ENCODE measurements at places on chromosomes 6 and 20.

GRCh38 chr6:5132731-5133130, 47.6 kb downstream of the PPP1R3G start:
- DNase-seq = no peak

- no peak for DNase-seq
These were observed 279.4 kb upstream of the SPTLC3 start for GRCh38 chr20:12729326-12729725.

DNA sequence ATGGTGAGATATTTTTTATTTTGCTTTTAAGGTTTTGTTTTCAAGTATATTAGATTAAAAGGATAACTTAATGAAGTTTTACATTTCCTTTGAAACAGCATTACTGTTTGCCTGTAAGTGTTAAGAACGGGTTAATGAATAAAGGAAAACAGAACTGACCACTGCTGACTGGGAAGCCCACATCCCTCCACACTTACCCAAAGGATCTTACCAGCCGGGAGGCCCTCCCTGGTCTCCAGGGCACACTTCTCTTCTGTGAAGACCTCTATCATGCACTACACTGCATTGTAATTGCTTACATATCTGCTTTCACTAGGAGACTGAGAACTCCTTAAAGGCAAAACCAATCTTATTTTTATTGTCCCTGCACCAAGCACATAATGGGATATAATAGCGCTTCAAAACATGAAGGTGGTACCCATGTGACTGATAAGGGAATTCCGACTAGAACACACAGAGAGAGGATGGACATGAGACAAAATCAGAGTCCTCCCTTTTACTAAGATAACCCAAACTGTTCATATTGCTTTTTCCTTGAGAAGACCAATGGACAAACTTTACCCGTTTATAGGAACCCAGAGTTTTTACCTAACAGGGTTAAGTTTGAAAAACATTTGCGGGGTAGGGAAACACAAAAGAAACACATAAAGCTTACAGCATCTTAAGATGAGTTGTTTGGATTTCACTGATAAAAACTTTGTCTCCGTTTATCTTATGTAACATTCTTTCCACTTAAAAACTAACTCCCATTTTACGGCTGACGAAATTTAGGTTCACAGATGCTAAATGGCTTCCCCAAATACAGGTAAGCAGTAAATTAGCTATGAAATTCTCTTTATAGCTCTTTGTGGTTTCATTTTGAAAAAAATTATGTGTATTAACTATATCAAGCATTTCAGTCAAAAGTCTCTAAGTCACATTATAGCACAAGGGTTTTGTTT, 8.7 kb downstream of the EZR start:
- DNase-seq = no peak

DNA sequence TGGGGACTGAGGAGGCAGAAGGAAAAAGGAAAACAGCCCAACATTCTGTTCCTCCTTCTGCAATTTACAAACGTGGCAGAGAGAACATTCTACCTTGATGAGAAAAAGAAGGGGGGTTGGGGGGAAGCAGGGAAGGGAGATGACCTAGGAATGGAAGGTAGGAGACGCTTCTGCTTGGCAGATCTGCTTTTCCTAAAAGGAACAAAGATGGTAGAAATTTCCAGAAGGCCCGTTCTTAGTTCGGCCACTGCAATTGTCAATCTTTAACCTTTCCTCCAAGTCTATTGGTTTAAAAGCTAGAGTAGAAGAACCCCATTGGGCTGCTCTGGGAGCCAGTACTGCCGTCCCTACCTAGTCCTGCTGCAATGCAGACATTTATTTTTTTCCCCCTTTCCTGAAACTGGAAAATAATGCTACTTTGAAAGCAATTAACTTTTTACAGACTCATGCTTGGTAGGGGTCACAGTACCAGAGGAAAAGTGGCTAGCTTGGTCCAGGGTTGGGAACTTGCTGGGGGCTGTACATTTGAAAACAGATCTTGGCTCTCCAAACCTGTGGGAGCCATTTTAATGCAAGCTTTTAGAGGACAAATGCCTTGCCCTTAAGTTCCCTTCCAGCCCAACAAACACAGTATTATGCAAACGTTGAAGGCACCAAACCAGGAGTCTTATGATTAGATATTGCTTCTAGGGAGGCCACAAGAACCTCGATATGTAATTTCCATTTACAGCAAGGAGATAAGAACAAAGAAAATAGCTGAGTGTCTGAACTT, 2.6 kb downstream of the ZMYND8 start:
- DNase-seq = no peak

DNA sequence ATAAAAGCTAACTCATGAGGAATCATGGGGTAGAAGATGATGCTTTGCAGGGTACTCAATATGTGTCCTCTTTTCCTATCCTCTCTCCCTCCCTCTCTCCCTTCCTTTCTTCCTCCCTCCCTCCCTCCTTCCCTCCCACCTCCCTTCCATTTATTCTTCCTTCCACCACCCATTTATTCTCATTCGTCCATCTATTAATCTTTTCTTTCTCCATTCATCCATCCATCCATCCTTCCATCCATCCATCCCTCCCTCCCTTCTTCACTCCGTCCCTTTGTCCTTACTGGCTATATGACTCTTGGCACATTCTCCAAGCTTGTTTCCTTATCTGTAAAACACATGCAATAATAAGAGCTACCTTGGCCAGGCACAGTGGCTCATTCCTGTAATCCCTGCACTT, 40.9 kb downstream of the ARHGAP40 start:
- no peak for DNase-seq

- no peak for DNase-seq
These were observed 400.8 kb downstream of the SMOC2 start for GRCh38 chr6:168841609-168842278.

- DNase-seq = no peak
These were observed 442.2 kb downstream of the RNF144B start for GRCh38 chr6:18829272-18829870.

- DNase-seq = no peak
These were observed 79.5 kb upstream of the PAK5 start for GRCh38 chr20:9918348-9918747.

DNA sequence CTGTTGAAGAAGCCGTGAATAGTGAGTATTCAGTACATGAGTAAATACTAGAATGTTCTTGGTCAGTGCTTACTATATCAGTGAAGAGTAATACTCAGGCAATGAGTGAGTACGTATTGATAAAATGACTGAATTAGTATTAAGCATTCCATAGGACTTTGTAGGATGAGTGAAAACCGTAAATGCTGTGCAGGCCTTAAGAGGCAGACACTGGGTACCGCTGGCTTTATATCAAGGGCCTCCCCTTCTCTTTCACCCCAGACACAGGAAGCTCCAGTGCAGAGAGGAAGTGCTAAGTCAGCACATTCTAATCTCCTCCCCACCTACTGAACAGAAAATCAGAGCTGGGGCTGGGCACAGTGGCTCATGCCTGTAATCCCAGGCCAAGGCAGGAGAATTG, 24.2 kb downstream of the POFUT1 start:
- no peak for DNase-seq

DNA sequence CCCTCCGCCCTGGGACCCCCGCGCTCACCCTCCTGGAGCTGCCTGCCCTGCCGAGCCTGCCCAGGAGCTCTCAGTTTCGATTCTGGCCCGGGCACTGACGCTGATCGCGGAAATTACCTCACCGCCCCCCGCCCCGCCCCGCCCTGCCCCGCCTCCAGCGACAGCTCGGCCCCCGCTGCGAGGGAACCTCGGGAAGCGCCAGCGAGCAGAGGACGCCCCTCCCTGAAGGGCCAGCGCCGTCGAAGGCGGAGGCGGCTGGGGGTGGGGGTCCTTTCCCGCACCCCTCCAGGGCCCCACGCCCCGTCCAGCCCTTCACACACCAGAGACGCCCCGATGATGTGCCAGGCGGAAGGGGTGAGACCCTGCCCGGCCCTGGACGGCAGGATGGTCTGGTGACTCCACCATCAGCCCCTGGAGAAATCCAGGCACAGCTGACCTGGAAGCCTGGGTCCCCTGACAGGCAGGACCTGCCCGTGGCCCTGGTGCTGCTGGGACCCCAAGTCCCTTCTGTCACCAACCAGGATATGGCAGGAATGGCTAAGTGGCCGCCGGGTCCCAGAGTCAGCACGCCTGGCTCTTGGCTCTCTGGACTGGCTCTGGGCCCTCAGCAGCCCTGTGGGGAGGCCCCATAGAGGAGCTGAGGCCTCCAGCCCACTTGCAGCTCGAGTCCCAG, at the start of gene HELZ2:
Gene HELZ2, minus strand, starts transcription at position 84 of the 673 bp plus-strand sequence. CDS start 1,854 bp downstream, outside the sequence.
- DNase-seq = peak; percentile 86

DNA sequence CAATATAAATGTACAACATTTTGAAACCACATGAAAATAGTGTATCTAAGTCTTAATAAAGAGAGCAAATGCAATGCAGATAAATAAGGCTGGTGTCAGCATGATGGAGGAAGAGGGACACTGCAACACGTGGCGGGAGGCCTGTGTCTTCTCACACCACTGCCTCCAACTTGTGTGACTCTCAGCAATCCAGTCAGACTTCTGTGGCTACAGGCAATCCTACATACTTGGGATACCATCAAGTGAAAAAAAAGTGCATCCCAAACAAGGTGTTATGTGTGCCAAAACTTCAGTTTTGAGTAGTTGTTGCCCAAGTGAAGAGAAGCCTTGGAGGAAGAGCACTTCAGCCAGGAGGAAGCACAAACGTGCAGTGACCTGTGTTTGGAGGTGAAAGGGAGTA, 68.6 kb downstream of the PKIB start:
- no peak for DNase-seq

DNA sequence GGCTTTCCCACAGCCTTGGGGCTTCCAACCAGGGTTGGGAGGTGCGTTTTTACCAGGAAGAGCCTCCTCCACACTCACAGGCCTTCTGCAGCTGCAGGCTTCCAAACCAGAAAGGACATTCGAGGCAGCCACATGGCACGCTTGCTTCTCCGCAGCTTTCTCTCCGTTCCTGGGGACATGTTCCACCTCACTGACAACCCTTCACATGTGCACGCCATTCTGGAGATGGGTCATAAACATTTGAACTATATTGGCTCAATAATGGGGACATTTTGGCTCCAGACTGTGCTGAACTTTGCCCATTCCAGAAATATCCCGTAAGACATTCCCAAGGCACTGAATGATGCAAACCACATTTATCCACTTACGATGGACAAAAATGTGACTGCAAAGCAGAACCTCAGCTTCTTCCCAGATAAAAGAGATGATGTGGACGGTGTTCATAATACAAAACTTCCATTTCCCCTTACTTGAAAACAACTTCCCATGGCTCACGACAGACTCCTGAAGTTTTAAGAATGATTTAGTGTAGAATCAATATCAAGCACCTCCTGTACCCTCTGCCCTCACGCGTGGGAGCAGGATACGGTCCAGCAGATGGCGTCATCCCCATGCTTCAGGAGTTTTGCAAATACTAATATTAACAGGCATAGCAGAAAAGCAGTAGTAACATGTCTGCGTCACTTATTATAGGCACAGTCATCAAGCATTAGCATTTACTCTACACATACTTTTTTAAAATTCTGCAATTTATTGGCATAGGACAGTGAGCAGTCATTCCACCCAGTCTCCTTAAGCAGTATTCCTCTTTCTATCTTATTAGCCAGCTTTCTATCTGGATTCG, 25.4 kb upstream of the FOXF2 start:
- DNase-seq = no peak

DNA sequence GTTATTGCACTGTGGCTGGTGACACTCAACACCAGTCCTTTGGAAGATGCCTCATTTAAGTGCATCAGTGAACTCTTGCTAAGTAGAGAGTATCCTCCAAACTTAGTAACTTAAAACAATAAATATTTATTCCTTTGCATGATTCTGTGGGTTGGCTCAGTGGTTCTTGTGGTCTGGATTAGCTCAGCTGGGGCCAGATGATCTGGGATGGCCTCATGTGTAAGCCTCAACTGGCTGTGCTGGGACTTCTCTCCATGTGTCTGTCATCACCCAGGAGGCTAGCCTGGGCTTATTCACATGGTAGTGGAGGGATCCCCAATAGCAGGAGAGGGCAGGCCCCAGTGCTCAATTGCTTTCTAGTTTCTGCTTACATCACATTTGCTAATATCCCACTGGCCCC, 8.3 kb downstream of the LRRN4 start:
- DNase-seq = no peak

GRCh38 chr6:50713977-50714486, 706 bp downstream of the TFAP2D start:
- DNase-seq = no peak

- DNase-seq = no peak
These were observed 8.8 kb upstream of the CDH22 start for GRCh38 chr20:46316984-46317684.

DNA sequence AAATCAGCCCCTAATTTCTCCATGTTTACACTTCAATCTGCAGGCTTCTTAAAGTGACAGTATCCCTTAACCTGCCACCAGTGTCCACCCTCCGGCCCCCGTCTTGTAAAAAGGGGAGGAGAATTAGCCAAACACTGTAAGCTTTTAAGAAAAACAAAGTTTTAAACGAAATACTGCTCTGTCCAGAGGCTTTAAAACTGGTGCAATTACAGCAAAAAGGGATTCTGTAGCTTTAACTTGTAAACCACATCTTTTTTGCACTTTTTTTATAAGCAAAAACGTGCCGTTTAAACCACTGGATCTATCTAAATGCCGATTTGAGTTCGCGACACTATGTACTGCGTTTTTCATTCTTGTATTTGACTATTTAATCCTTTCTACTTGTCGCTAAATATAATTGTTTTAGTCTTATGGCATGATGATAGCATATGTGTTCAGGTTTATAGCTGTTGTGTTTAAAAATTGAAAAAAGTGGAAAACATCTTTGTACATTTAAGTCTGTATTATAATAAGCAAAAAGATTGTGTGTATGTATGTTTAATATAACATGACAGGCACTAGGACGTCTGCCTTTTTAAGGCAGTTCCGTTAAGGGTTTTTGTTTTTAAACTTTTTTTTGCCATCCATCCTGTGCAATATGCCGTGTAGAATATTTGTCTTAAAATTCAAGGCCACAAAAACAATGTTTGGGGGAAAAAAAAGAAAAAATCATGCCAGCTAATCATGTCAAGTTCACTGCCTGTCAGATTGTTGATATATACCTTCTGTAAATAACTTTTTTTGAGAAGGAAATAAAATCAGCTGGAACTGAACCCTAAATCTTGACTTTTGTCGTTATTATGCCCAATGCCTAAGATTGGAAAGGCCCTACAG, 4.5 kb downstream of the SOX4 start:
- DNase-seq = no peak

- DNase-seq = no peak
These were observed 77.0 kb downstream of the DTNBP1 start for GRCh38 chr6:15585760-15586214.

DNA sequence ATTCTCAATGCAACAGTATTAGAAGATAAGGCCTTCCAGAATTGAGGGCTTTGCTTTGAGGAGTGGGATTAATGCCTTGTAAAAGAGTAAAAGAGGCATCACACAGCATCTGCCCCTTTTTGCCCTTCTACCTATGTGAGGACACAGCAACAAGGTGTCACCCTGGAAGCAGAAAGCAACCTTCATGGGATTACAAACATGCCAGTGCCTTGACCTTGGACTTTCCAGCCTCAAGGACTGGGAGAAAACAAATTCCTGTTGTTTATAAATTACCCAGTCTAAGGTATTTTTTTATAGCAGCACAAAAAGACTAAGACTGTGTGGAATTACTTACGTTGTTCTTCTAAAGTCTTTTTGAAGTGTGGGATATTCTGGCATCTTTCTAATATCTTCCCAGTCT, 150.0 kb upstream of the SLC22A16 start:
- no peak for DNase-seq
